ENCODE measurements at places on chromosomes 5 and 9.
A peak's percentile ranks its signal among the peaks of the same experiment; 100 is the strongest.

- DNase-seq: no peak
These were observed 60.5 kb upstream of the EDIL3 start for GRCh38 chr5:84445049-84445685.

GRCh38 chr9:89759572-89759971, 154.8 kb downstream of the GADD45G start:
- no peak for DNase-seq

GRCh38 chr5:172417130-172417841, 37.0 kb downstream of the SH3PXD2B start:
- DNase-seq: no peak

GRCh38 chr5:95927927-95928723, 33.5 kb downstream of the ELL2 start:
- DNase-seq: no peak

GRCh38 chr5:171386861-171387344, 746 bp upstream of the NPM1 start:
- no peak for DNase-seq

DNA sequence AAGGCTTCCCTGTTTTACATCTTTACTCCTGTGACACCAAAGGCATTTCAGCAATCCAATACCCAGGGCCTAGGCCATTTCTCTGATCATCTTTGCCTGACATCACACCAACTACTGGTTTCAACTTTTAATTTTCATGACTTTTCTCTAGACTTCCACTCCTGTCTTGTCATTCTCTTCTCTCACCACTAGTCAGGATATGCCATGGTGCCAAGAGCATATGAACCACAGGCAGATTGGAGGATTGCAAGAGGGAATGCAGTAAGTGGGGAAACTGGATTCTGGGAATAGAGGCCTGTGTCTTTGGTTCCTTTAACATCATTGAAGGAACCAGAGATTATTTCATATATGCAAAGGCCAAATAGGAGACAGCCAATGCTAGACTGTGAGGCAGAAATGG, 69.3 kb downstream of the ANKRD31 start:
- DNase-seq: peak; percentile 18

GRCh38 chr5:178453224-178453623, 137.0 kb downstream of the COL23A1 start:
- no peak for DNase-seq

DNA sequence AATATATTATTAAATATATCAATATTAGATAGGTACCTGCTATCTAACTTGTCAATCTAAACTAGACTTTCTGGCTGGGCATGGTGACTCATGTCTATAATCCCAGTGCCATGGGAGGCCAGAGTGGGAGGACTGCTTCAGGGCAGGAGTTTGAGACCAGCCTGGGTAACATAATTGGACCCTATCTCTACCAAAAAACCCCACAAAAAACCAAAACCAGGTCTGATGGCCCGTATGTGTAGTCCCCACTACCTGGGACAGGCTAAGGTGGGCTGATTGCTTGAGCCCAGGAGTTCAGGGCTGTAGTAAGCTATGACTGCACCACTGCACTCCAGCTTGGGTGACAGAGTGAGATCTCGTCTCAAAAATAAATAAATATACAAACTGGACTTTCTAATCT, 55.0 kb downstream of the PJA2 start:
- no peak for DNase-seq

- no peak for DNase-seq
These were observed 4.0 kb downstream of the CSF1R start for GRCh38 chr5:150082374-150082773.

DNA sequence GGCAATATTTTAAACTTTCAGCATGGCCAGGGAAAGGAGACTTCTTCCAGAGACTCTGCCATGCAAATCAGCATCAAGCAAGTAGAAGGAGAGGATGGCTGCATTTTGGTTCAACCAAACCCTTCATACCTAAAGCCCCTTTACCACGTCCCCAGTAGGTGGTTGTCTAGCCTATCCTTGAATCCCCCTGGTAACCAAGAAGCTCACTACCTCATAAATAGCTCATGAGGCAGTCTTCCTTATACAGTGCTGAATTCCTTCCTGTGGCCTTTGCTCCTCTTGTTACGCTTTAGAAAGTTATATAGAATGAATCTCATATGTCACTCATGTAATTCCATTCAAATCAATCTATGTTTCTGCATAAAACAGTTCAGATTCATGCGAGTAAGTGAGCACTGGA, 289.5 kb upstream of the SLC30A5 start:
- no peak for DNase-seq

DNA sequence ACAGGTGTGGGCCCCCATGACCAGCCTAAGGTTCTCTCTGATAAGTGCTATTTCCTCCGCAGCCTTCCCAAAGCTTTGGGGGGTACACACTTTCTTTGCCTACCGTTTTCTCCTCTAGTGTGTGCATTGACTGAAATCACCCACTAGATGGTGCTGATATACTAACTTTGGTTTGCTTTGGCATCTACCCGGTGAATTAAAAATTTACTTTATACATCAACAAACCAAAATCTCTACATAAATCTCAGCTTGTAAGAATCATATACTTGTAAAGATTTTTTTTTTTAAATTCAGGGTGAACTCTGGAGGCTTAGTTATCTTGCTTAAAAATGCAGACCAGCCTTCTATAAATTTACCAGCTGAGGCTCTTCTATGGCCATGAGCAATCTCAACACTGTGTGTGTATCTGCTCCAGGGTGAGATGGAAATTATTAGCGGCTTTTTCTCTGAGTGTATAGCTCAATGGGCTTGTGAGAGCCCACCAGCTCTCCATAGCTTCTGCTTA, 475.7 kb upstream of the TNC start:
- DNase-seq: peak; percentile 64

GRCh38 chr5:181044093-181044599, 4.1 kb downstream of the BTNL9 start:
- DNase-seq: no peak

DNA sequence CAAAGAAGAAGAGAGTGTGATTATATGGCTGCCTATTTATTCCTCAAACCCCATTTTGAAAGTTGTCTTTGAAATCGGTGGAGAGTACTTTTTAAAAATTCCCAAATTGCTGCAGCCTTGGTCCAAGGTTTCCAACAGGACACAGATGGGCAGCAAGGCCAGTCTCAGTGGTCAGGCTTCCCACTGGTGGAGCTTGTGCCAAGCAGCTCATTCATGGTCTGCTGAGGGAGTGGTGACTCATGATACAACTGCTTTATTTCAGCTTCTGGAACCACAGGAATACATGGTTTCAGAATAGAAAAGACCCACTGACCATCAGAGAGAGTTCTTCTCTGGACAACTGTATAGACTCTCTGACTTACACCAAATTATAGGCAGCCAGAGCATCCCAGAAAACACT, 673.1 kb upstream of the KLF4 start:
- DNase-seq: no peak

DNA sequence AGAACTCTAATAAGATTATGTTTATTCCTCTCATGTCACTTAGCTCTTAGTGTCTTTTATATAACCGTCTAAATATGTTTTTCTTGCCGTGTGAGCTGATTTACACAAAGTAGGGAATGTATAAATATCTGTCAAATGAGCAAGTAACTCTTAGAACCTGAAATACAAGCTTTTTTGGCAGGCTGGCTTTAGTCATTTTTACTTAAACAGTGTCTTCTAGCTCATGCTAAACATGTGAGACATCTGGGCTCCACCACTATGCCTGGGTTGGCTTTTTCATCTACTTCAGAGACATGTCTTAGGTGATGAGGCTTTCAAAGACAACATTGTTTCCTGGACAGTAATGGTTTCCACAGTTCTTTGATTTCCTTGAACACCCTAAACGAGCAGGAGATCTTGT, 137.2 kb upstream of the ZNF608 start:
- DNase-seq: no peak

- no peak for DNase-seq
These were observed 216.3 kb downstream of the KIAA0825 start for GRCh38 chr5:94402096-94402495.
